ENCODE measurements at places on chromosomes 5 and 9.

DNA sequence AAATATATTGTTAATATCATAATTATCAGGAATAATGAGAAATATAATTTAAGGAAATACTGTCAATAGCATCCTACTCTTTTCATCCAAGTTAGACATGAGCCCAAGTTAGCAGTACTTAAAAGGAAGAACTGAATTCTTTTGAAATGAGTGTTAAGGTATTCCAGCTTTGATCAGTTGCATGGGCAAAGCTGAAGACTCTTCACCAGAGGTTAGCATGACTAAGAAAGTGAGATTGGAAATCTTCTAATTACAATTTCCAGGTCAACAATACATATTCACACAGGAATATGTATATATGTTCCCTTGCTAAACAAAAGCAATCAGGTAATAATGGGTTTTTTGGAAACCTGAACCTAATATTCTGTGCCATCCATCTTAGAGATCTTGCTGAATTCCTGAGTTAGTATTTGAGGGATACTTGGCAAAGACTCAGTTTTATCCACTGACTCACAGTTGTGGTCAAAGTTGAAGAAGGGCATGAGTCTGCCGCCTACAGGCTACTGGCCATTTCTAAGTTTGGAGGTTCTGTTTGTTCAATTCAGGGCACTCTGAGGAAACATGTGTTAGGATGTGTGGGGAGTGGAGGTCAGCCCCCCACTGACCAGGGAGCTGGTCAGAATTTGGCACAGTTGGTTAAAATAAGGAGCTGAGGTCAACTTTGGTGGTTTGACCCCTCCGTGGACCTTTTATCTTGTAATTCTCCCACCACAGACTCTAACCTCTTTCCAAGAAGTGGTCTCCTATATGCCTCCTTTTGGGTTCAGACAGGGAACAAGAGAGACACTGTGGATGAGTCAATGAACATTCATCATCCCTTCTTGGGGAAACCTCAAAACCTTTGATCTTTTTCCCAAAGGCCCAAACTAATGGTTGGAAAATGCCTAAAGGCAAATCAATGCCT lies 118.3 kb downstream of the PIK3R1 start:
- DNase-seq, result no peak

- DNase-seq, result peak; percentile 61
These were observed at the start of gene PCDHA4 for GRCh38 chr5:140806834-140807775. PCDHA4 (plus strand) TSS chr5:140807068.

GRCh38 chr9:76192013-76192412 lies 202.2 kb downstream of the RFK start:
- DNase-seq, result no peak

- DNase-seq, result peak; percentile 86
These were observed 64.7 kb downstream of the STK10 start for GRCh38 chr5:172123269-172123692.

- DNase-seq, result no peak
These were observed 1.3 kb downstream of the BRD3 start for GRCh38 chr9:134066526-134066912.

DNA sequence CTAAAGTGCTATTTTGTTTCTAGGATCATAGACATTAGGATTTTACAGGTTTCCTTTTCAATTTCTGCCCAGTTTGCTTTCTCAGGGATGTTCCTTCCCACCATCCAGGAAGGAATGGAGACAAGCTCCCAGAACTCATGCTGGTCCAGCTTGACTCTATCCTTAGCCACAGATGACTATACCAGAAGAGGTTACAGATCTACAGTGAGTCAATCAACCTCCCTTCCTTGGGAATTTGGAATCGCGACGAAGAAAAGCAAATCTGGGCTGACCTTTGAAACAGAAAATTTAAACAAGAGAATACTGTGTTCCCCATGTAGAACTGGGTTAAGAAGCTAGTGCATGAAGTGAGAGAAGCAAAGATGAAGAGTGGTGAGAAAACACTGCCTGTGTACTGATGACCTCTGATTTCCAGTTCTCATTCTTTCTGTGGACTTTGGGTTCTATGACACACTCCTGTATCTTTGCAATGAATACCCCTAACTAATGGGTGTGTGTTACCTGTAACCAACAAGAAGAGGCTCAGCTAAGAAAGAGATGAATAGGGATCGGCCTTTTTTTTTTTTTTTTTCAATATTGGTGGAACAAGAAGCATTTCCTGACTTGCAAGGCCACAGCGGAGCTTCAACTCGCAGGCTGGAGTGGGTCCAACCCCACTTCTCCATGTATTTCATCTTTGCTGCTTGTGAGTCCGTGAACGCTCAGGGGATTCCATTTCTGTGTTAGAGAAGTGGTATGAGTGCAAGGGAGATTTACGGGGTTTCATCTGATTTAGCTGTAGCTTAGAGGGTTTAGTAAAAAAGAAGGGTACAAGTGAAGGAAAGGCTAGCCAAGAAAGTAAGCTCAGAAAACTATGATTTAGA lies 563.9 kb upstream of the CLINT1 start:
- DNase-seq, result no peak

DNA sequence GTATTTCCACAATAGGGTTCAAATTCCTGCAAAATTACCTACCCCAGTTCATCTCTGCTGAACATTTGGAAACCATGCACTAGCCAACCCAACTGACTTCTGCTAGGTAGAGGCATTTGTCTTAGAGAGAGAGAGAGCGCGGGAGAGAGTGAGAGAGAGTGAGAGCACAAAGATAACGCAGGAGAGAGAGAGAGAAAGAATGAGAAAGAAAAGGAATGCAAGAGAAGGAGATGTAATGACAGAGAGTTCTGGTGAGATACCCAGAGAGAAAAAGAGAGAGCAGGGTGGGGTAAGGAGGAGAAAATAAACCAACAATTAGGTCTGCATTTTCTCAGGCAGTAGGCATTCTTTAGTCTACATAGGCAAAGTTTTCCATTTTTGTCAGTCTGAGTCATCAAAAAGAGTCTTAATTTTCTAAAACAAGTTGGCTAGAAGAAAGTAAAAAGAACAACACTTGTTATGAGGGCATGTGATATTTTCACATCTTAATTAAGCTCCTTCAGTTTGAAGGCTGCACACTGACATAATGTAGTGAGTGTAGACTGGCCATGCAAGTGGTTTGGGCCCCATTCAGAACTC lies 98.2 kb downstream of the MAP1B start:
- no peak for DNase-seq

DNA sequence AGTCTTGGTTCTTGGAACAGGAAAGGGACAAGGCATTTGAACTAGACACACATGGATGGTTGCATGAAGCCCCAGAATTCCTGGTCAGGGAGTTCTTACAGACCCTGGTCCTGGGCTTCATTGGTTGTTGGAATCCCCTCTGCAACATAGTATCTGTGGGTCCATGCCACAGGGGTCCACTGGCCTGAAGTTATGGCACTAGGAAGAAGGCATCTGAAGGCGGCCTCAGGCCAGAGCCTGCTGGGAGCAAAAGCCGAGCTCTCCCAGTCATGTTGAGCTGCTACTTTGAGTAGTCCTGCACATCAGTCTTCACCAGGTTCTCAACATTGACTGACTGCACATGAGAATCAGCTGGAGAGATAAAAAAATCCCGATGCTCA lies 71.1 kb upstream of the PITX1 start:
- DNase-seq, result no peak
